Glutamatergic neuron (in vitro differentiated cells): ENCODE measurements at places on chromosomes 1 and 21.
A peak's percentile ranks its signal among the peaks of the same experiment; 100 is the strongest.

- DNase-seq, result no peak
Observed at GRCh38 chr1:198086051-198086745, 70.6 kb upstream of the NEK7 start.

DNA sequence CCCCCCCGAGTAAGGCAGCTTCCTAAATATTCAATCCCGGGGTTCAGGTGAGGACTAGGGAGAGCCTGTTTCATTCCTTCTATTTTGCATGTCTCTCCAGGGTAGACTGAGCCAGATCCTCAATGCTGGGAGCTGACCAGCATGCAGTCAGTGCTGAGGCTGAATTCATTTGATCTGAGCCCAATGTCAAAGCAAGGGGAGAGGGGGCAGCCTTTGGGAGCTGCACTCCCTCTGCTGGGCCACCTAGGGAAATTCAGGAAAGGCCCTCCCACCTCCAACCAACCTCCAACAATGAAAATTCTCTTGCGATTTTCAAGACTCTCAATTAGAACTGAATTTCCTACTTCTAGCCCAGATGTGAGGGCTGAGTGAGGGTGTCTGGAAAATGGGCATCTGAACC, 371.2 kb downstream of the NPHP4 start:
- no peak for DNase-seq

GRCh38 chr1:64828829-64829228, 84.0 kb downstream of the RAVER2 start:
- no peak for DNase-seq

DNA sequence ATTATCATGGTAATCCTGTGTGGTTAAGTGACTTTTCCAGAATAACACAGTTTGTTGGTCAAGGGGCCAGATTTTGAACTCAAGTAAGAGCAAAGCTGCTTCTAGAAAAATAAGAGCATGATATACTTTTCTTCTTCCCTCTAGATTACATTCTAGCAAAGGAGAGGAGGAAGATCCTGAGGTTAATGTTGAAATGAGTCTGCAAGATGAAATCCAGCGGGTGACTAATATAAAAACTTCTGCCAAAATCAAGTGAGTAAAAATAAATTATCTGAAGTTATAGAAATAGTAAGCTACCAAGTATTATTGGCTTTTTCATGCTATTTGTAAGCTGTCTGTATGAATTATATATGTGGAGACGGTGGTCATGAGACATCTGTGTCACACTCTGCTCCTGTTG, 12.8 kb downstream of the WDR3 start:
- DNase-seq, result no peak

DNA sequence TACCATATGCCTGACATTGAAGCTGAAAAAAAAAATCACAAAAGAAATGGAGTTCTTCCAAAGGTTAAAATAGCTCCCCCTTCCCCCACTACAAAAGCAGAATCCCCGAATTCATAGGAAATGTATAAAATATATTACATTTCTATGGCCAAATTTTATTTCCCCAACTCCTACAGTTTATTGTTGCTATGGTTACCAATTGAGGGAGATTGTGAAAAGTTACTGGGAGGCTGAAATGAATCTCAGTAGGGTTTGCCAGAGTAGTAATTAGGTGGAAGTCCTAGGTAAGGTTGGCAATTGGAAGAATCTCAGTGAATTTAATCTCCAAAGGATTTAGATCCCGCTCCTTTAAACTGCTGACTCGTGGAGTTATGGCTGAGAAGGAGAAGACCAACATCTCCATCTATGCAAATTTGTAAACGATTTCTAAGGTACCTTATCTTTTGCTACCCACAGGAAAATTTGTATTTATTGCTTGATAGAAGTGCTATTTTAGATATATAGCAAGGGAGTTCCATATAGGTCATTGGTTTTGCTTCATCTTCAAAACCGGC, 282.1 kb downstream of the BACH1 start:
- no peak for DNase-seq

DNA sequence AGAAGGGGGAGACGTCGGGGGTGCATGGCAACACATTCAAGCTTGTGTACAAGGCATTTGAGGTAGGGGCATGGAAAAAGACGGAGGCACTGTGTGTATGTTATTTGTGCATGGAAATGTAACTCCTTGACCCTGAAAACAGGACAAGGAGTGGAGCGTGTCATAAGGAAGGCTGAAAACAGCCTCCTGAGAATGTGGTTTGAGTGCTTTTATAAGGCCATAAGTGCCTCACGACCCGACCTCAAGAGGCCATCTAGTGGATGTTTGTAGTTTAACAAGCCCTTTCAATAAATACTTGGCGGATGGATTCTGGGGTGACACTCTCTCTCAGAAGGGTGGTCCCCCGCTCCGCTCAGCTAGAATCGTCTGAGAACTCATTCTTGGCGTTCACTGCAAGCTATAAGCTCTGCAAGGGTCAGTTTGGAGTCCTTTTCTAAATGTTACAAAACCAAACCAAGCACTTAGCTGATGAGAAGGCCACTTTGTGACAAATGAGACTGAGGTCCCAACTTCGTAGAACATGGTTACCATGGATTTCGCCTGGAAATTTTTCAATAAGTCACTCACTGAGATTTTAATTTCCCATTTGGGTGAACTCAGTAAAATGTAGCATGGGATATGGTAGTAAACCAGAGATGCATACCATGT, 38.8 kb upstream of the CLCA4 start:
- no peak for DNase-seq

GRCh38 chr21:41973427-41973831, 19.6 kb upstream of the C2CD2 start:
- no peak for DNase-seq

- peak; percentile 60 for DNase-seq
Observed at GRCh38 chr1:222618880-222619596, 1.1 kb downstream of the MIA3 start.

GRCh38 chr1:189682591-189682990, 795.1 kb downstream of the BRINP3 start:
- DNase-seq, result no peak

GRCh38 chr1:19091196-19091953, 118.7 kb downstream of the UBR4 start:
- DNase-seq, result no peak

DNA sequence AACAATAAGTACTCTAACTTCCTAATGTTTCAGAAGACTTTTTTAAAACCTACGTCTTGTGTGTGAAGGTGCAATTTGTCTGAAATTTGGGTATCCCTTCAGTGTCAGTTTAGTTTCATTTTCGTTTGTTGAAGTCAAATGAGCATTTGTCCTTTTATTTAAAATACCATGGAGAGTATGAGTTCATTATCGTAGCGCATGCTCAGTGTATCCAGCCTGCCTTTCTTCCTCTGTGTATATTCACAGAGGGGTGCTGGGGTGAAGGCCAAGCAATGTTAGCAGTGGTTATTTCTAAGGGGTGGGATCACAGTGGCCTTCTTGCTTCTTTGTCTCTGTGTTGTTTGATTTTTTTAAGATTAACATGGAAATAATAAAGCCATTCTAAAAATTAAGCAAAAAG, 43.2 kb downstream of the CNN3 start:
- DNase-seq, result no peak

- peak; percentile 92 for DNase-seq
Observed at GRCh38 chr1:15430787-15431570, 7.3 kb upstream of the CTRC start.

- DNase-seq, result no peak
Observed at GRCh38 chr1:85343612-85344255, 67.3 kb upstream of the BCL10 start.

DNA sequence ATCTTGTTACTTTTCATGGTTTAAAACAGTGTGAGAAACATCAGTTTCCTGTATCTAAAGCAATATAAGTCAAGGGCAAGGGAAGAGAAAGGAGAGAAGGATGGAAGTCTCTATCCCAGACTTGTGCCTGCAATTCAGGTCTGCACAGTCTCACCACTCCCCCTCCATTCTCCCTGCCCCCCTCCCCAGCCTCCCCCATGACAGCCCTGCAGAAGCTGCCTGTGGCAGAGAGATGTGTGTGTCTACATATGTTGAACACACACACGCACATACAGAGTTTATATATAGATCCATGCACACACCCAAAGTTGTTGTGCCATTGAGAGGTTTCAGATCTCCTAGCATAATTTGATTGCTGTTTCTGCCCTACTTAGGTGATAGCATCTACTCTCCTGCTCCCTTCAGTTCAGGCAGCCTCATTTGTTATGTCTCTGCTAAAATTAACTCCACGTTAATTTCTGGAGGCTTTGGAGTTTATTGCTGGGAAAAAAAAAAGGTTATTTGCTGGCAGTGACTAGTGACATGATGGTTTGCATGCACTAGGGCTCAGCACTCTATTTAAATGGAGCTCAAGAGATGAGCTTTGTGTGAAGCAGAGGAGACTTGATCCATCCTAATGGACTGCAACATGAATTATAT, 124.9 kb upstream of the SMYD2 start:
- no peak for DNase-seq

- no peak for DNase-seq
Observed at GRCh38 chr21:28688381-28688780, 304.3 kb downstream of the LTN1 start.
